ENCODE measurements at places on chromosomes 7 and 10.

DNA sequence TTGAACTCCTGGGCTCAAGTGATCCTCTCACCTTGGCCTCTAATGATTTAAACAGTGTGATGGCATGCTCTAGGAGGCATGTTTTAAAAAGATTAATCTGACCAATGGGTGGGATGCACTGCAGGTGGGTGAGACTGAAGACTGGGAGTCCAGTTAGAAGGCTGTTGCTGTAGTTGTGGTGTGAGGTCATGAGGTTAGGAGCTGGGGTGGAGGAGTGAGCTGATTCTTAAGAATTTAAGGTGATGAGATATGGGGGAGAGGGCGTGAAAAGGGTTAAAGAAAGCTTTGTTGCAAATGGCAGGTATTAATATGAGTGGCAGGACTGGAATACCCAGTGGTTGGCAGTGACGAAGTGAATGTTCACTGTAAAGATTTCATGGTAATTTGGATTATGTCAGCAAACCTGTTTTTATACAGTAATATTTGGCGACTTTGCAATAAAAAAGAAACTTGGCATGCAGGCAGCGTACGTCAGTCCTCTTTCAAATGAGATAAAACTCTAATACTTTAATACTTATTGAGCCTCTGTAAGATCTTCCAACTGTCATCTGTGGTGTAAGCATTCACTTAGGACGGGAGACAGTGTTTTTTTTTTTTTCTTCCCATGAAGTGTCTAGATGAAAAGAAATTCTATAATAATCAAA is 72.8 kb upstream of the MTPN start:
- no peak for DNase-seq

GRCh38 chr7:87113077-87113476 is 39.2 kb upstream of the DMTF1 start:
- DNase-seq, result no peak

GRCh38 chr7:512146-512510 is 7.5 kb downstream of the PDGFA start:
- no peak for DNase-seq

DNA sequence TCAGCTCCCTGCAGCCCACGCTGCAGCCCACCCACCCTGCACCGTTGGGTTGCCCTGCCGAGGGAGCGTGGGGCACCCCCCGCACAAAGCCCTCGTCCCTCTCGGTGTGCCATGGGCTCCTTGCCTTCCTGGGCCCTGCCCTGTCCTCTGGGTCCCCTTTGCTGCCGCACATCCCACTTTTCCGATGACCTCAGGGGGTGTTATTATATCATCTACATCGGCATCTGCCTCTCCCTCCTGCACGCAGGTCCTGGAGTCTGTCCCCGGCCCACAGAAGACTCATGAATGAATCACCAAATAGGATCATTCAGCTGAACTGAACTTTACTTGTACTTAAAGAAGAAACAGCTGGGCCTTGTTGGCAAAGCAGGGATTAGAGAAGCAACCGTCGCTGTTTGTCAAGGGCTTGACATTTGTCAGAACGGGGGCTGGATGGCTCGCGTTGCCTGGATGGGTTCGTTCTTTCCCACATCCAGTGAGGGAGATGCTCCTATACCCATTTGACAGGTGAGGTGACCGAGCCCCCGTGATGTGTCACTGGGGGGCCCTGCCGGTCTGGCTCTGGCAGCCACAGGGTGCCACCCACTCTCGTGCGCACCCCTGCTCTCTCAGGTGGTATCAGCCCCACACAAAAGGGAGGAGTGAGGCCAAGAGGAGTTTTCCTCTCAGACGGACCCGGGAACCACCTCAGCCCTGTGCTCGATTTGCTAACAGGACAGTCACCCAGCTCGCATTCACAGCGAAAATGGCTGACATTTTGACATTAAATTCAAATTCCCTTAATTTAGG is 58.6 kb upstream of the EBF3 start:
- no peak for DNase-seq

GRCh38 chr10:92857904-92858514 is 9.7 kb downstream of the EXOC6 start:
- no peak for DNase-seq

DNA sequence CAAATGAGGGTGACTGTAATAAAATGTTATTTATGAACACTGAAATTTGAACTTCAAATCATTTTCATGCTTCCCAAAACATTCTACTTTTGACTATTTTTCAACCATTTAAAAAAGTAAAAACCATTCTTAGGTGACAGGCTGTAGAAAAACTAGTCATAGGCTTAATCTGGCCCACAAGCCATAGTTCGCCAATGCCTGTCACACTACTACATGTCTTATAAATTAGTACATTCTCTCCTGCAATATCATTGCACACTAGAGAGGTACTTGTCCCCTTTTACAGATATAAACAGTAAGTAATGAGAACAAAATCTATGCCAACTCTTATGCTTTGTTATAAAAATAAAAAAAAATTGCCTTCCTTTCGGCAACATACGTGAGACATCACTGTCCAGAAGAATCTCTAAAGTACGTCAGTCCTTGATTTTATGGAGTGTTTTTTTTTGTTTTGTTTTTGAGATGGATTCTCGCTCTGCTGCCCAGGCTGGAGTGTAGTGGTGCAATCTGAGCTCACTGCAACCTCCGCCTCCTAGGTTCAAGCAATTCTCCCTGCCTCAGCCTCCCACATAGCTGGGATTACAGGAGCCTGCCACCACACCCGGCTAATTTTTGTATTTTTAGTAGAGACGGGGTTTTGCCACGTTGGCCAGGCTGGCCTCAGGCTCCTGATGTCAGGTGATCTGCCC is 23.2 kb downstream of the UPF2 start:
- no peak for DNase-seq

- DNase-seq, result no peak
Observed at GRCh38 chr10:297567-297966, 162.3 kb downstream of the ZMYND11 start.

GRCh38 chr10:66654861-66655260 is 271.0 kb upstream of the LRRTM3 start:
- no peak for DNase-seq
